NCI-H526 treated with DMSO at 0.1 percent for 48 hours (cell line): ENCODE measurements at places on chromosomes 6 and 20.

GRCh38 chr6:31634131-31634530, 13.6 kb downstream of the PRRC2A start:
- no peak for DNase-seq

- no peak for DNase-seq
Observed at GRCh38 chr6:19995575-19996257, 158.5 kb downstream of the ID4 start.

GRCh38 chr20:58086763-58087561, 141.5 kb downstream of the ANKRD60 start:
- peak; percentile 27 for DNase-seq

- DNase-seq = peak; percentile 77
Observed at GRCh38 chr6:83853178-83854000, at the start of gene RIPPLY2. TSS of gene RIPPLY2 (plus strand) at chr6:83853360. CDS start at chr6:83853417, 57 bp downstream.

GRCh38 chr20:30812739-30813411, 444.6 kb upstream of the DEFB115 start:
- DNase-seq = no peak

GRCh38 chr6:106959985-106960384, 14.5 kb downstream of the CD24 start:
- DNase-seq = no peak

- DNase-seq = no peak
Observed at GRCh38 chr6:145206247-145206907, 528.9 kb downstream of the EPM2A start.

DNA sequence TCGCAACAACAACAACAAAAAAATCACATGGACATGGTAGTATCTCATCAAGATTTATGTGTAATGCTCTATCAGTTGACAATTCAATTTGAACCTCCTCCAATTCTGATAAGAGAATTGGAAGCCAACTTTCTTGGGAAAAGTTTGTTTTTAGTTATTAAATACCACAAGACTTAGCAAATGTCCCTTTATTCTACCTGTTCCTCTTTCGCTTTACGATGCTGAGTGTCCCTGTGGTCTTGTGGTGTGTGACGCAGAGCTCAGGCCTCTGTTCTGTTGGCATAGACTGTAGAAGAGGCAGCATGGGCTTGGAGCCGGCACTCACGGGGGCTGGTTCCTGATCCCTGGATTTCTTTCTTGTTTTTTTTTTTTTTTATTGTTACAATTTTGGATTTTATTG, 76.7 kb downstream of the PSMB1 start:
- DNase-seq = no peak

GRCh38 chr20:46694484-46694883, 5.2 kb upstream of the TP53RK start:
- no peak for DNase-seq

DNA sequence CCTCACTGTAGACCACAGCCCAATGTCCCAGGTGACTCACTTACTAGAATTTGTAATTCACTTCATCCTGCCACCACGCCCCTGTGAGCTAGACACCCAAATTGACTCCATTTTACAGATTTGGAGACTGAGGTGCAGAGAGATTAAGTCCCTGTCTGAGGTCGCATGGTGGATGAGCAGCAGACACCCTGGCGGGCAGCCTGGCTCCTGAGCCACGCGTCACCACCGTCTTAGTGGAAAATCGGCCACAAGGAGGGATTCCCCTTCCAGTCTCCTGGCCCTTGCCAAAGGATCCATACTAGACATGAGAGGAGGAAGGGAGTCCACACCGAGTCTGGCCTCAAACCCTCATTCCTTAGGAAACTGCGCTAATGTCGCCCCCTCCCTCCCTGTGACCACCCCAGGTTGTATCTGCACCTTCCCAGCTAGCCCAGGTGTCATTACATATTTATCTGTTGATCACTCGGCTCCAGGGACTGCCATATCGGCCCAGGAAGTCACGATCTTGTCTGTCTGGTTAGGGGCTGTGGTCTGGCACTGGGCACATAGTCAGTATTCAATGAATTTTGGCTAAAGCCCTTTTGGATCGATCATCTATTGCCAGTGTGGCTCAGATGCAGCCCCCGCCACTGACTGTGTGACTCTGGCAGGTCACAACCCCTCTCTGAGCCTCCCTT, 25.7 kb upstream of the PTGIS start:
- no peak for DNase-seq

GRCh38 chr6:4459032-4459431, 317.2 kb upstream of the CDYL start:
- DNase-seq = no peak

GRCh38 chr6:7073821-7074525, 33.8 kb upstream of the RREB1 start:
- no peak for DNase-seq

GRCh38 chr6:13883966-13884365, 40.8 kb upstream of the RNF182 start:
- DNase-seq = no peak

DNA sequence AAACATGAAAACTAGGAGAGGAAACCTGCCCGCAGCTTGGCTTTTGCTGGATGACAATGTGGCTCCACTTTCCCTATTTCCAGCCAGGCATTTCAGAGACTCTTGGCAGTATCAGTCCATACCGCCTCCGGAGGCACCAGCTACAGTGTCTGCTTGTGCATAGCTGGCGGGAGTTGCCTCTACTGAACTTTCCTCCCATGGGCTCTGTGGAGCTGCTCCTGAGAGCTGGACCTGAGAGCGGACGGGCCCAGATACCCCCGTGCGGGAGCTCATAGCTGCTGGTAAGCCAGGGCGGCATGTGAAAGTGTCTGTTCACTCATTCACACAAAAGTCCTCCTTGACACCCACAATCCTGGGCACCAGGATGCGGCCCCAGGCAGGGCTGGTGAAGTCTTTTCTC, 130.3 kb upstream of the PMEPA1 start:
- no peak for DNase-seq

DNA sequence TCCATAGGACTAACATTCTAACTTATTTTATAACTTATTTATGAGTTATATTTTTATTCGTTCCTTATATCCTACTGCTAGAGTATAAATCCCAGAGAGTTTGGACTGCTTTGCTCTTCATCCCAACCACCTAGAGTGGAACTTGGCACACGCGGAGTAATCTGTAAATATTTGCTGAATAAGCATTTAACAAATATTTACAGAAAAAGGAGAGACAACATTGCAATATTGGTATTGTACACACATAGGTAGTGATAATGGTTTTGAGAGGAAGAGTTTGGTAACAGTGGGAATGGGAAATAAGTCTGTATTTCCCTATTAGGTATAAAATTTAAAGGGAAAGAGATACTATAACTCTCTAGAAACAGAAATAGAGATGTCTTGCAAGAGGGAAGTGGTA, 634.8 kb upstream of the CITED2 start:
- DNase-seq = no peak

- DNase-seq = no peak
Observed at GRCh38 chr6:109397020-109397419, 14.8 kb upstream of the CD164 start.

DNA sequence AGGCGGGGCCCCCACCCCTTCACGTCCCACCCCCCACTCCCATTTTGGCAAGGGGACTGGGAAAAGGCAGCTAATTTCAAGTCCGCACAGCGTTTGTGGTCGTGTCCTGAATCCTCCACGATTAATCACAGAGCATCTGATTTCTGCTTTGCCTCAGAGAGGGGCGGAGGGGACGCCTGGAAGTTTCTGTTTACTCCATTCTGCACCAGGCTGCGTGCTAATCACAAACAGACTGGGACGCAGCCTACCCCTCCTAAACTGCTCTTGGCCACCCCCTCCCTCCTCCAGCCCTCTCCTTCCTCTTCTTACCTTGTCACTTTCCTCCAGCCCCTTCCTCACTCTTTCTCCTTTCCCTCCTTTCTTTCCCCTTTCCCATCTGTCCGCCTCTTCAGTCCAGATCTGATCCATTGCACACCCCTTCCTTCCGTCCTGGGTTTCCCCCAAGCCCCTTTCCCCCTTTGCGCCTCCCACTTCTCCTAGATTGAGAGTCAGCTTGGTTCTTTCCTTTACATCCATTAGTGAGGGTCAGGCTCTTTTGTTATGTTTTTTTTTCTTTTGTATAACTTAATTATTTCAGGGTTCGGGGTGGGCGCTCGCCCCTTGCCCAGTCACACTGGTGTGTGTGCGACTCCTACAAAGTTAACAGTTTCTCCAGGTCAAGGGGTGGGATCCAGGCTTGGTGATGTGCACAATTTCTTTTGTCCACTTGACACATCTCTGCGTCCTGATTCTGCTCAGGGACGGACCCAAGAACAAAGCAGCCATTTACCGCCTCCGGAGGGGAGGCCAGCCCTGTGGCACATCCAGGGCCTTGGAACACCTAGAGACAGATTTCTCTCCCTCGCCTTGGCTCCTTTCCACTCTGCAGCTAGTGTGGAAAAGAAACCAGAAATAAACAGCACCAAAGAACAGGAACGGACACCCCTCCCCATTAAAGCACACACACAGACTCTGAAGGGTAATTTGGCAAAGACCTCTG, 520 bp upstream of the RIPOR3 start:
- DNase-seq = no peak

DNA sequence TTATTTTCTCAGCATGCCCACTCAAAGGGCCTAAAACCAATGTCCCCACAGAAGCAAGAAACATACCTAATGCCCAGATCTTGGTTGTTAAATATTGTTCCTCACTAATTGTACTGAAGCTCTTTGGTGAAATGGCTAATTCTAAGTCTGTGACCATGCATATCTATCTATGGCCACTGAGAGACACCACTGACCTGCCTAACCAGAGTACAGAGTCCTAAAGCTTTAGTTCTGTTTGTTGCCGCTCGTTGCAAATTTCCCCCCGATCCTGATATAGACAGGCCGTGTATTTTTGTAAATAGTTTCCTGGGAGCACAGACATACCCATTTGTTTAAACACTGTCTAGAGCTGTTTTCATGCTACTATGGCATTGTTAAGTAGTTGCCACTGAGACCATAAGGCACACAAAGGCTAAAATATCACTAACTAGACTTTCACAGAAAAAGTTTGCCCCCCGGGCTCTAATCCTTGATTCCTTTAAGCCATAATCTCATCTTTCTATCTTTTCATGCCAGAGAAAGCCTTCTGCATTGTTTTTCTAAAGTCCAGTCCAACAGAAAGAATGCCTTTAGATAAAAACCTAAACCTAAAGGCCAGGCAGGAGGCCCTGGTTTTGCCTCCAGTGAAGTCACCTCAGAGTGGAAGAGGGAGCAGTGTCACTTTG, 48.7 kb downstream of the DNAAF9 start:
- no peak for DNase-seq

GRCh38 chr6:166474721-166475565, 92.2 kb upstream of the MPC1 start:
- DNase-seq = no peak

- peak; percentile 52 for DNase-seq
Observed at GRCh38 chr6:113994934-113995342, 24.0 kb upstream of the HDAC2 start.

DNA sequence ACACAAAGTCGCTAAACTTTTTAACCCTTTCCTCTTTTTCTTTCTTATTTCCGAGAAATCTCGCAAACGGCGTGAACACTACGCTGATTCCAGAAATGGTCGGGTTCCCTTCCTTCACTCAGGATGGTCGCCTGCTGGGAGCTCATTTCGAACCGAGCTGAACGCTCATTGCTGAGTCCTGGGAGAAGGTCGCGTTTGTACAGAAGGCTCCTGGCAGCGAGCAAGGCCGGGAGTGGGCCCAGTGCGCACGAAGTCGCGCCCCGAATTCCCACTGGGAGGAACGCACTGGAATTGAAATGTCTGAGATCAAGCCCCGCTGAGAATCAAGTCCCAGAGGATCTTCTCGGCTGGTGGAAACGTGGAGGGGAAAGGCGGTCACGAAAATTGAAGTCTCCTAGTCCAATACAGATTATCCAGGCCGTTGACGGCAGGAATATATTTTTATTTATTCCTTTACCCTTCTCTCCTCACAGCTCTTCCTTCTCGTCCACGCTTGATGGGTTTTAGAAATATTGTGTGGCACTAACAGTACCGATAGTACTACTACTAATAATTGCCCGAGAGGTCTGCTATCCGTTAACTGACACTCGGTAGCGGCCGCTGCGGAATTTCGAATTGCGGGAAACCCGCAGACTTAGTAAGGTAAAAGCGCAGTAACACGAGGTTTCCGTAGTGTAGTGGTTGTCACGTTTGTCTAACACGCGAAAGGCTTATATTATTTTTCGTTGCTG, 207.2 kb upstream of the ZNF184 start:
- no peak for DNase-seq

- peak; percentile 99 for DNase-seq
Observed at GRCh38 chr6:79570129-79571029, 33.1 kb upstream of the LCA5 start.

- no peak for DNase-seq
Observed at GRCh38 chr6:160297310-160297709, 38.7 kb upstream of the SLC22A2 start.

DNA sequence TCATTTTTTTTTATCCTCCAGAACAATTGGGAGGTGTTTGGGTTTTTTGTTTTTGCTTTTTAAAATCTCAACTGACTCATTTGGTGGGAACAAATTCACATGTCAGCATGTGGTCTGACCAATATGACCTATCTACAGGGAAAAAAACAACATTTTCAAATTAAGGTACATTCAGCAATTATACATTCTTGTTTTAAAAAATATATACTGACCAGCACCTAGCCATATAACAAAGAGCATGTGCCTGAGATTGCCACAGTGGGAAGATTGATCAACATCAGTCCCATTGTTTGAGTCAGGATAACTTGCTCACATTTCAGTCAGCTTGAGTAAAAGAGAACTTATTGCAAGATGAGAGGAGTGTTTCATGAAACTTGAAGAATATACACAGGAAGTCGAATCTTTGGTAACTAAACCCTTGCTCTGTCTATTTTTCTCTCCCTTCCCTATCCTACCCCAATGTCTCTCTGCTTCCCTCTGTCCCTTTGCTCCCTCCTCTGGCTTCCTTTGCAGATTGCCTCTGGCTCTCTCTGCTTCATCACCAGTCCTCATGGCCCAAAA, 163.2 kb upstream of the TAB2 start:
- DNase-seq = no peak

- DNase-seq = no peak
Observed at GRCh38 chr6:156421933-156422332, 355.2 kb upstream of the ARID1B start.
